ENCODE measurements at places on chromosomes 5 and 9. TPM values are rescaled to one million over a fixed set of nuclear protein-coding genes. Genes with fewer than 3 reads are reported as not detected.

- DNase-seq: no peak
These were observed 57.9 kb downstream of the KIAA1958 start for GRCh38 chr9:112544477-112544876.

GRCh38 chr9:83472221-83472665 lies 66.0 kb downstream of the FRMD3 start:
- peak; percentile 49 for DNase-seq

DNA sequence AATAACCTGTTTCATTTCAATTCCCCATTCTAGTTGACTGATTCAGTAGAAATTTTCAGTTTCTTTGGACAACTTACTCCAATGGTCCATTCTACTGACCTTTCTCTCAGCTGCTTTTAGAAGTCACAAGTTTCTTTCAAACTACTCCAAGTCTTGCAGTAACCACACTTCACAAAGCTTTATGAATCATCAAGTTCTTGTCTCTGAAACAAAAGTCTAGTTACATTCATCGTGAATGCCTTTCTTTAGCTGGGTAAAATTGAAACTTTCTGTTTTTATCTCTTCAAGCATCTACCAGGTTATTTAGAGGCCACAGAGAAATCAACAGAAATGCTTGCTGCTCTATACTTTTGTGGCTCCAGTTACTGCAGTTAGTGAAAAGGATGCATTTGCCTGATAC lies 405.4 kb downstream of the TMEM232 start:
- DNase-seq: no peak

DNA sequence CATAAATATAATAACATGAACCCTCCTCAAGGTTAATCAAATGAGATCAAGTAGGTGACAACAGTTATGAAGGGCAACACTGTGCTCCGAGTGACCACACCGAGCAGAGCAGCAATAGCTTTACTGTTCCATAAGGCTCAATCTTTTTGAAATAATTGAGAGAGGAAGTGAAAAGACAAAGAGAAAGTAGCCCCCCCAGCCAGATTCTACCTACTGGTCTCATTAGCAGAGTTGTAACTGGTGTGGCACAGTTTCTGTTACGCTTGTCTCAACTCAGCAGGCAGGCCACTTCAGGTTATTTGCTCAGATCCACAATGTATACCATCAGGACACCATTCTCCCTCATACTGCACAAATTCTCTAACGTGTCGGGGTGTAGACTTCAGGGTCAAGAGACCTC lies 14.0 kb downstream of the PRUNE2 start:
- DNase-seq: no peak

DNA sequence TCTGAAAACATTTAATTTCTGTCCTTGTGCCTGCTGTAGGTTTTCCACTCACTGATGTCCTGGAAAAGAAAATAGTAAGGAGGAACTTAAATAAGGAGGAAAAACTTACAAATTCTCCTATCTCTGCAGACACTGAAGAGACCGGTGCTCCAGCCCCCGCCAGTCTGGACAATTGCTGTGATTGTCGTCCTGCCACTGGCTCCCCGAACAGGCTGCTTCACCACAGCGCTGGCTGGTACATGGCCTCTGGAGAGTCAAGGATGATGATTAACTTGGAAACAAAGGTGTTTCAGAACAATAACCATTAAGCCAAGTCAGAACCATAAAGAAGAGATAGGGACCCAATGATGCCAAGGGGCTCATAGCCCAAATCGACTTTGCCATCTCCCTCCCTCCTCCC lies 7.3 kb downstream of the PLAC8L1 start:
- no peak for DNase-seq

- DNase-seq: no peak
These were observed 134.6 kb upstream of the MYO10 start for GRCh38 chr5:17070647-17071046.

GRCh38 chr9:104868687-104869404 lies 59.1 kb downstream of the ABCA1 start:
- peak; percentile 76 for DNase-seq

DNA sequence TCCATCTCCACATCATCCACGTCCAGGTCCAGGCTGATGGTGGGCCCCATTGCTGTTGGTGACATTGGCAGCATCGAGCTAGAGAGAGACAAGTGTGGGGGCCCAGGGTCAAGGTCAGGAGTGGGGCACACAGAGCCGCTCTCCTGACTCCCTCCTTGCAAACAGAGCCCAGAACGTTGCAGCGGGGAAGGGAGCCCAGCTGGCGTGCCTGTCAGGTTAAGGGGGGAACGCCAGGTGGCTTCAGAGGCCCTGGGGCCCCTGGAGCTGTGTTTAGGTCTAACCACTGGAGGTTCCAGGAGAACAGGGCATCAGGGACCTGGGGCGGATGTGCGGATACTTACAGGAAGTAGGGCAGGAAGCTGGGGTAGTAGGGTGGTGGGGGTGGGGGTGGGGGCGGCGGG lies 7.5 kb downstream of the RNF44 start:
- DNase-seq: no peak

- DNase-seq: no peak
These were observed 28.7 kb upstream of the TIMD4 start for GRCh38 chr5:156991714-156992113.

DNA sequence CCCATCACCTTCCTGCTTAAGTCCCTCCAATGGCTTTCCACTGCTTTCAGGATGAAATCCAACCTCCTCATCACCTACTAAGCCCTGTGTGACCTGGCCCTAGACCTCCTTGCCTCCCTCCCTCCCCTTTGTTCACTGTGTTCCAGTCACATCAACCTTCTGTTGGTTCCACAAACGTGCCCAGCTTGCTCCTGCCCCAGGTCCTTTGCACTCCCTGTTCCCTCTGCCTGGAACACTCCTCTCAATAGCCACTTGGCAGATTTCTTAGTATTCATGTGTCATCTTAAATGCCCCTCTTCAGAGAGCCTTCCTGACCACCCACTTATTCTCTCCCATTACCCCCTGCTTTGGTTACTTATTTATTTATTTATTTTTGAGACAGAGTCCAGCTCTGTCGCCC lies 24.1 kb upstream of the STXBP1 start:
- DNase-seq: no peak

DNA sequence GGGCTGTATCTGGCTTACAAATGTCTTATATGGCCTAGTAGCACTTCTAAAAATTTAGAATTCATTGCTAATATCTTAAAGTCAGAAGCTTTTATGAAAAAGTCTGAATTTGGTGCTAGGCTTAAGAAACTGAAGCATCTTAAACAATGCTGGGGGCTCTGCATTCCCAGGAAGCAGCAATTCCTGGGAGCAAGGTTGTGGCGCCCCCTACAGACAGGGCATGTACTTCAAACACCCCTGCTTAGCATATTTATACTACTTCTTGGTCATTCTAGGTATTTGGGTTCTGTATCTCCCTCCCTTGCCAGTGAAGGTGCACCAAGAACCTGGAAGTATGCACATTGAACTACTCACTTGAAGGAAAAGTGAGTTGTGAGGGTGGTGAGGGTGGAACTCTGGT lies 64.6 kb upstream of the GRIA1 start:
- no peak for DNase-seq

CBY3 gene
- not detected for total RNA-seq

ANXA2R gene
- 4.4 TPM for total RNA-seq

CARTPT gene
- not detected for total RNA-seq

SPINK6 gene
- not detected for total RNA-seq

ORM1 gene
- total RNA-seq: 3.3 TPM

PRRX2 gene
- total RNA-seq: 6.5 TPM

SPINK4 gene
- total RNA-seq: not detected

BTNL8 gene
- not detected for total RNA-seq

SV2C gene
- total RNA-seq: 0.60 TPM

TIMD4 gene
- 1.2 TPM for total RNA-seq

NEURL1B gene
- 35.0 TPM for total RNA-seq

Measured in ureter (tissue), 1 donor.